ENCODE measurements at places on chromosomes 12 and 14.

- no peak for DNase-seq
These were observed 229.2 kb downstream of the EMP1 start for GRCh38 chr12:13425766-13426165.

GRCh38 chr14:91454155-91454554, 36.5 kb upstream of the CCDC88C start:
- no peak for DNase-seq

GRCh38 chr12:92955997-92956663, 27.0 kb upstream of the EEA1 start:
- no peak for DNase-seq

DNA sequence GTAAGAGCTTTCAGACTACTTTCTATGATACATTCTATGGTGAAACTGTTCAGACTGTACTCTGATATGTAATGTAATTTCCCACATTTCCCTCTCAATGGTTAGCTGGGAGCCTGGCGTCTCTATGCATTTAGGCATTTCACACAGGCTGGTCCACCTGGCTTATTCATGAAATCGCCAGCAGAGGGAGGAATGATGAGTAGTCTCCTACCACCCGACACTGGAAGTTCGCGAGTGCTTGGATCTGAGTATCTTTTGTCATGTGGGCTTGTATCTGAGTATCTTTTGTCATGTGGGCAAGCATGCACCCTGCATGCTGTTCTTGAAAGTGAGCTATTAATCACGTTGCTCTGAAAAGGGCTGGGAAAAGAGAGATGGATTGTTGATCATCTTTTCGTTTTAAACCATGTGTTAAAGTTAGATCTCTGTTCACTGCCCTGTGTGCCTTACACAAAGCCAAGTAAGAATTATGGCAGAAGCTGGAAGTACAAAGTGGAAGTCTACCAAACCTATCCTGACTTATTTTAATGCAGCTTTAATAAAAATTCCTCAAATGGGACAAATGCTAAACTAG, 235.0 kb downstream of the ATP23 start:
- DNase-seq, result no peak

- DNase-seq, result no peak
These were observed 45.7 kb downstream of the WDR20 start for GRCh38 chr14:102185360-102185759.

DNA sequence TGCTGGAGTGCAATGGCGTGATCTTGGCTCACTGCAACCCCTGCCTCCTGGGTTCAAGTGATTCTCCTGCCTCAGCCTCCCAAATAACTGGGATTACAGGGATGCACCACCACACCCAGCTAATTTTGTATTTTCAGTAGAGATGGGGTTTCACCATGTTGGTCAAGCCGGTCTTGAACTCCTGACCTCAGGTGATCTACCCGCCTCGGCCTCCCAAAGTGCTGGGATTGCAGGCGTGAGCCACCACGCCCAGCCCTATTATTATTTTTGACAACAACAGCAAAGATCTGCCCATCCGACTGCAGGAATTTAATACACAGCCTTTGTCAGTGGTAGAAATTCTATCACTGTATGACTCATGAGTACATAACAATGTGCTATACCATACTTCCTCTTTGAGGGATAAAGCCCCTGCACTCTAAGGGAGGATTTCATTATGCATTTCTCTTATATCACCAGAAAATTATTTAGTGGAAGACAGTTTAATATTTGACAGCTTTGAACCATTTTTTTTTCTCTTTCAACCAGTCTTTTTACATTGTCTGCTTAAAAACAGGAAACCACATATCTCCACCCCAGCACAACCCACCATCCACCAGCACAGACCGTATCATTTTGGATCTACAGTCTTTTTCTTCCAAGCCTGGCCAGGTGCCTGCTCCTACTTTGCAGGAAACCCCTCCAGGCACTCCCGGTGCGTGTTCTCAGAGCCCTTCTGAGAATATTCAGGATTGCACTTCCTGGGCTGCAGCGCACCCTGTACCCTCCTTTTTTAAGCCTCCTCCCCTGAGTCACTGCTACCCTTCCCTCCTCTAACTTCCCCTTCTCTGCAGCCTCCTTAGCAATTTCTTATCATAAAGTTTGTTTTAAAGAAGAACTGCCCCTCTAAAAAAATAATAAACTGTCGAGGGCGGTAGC, 594 bp downstream of the ARHGDIB start:
- DNase-seq, result no peak

DNA sequence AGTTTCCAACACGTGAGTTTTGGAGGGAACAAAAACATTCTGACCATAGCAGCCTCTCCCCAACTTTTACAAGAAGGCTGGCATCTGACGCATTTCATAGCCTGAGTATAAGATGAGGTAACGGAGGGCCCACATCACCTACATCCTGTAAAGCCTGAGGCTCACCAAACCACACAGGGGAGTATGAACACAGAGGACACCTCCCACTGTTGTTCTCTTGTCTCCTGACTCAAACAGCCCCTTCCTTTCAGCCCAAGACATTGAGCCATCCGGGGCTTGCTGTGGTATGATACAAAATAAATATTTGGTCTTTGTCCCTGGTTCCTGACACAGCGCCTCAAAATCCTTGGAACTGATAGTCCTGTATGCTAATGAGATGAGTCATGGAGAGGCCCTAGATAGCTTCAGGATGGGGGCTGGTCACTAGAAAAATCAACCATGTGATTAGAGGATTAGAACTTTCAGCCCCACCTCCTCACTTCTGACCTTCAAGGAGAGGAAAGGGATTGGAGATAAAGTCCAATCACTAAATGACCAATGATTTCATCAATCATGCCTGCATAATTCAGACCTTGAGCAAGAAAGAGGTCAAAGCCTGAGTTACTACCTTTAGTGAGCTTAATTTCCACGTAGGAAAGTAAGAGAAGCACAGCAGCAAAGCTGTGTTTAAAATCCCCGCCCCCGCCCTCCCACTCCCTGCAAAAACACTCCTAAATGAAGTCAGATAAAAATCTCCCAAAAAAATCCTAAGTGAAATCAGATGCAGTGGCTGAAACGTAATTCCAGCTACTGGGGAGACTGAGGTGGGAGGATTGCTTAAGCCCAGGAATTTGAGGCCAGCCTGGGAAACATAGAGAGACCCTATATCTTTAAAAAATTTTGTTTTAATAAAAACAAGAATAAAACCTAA, 236.4 kb downstream of the PCNX1 start:
- DNase-seq, result no peak

DNA sequence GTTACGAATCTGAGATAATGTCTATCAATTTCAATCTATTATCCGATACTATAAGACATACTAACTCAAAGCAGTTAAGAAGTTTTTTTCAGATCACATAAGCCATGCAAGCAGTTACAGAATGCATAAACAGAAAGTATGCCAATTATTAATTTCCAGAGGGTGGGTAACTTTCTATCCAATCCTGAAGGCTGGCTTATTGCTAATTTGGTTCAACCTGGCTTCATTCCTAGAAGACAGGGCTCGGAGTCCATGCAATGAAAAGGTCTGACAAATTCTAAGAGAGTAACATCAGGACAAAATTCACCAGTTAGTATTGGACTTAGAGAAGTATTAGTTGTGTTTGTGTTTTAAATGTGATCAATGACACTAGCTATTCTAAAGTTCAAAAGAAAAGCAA, 15.0 kb downstream of the FERMT2 start:
- no peak for DNase-seq

GRCh38 chr12:6330192-6330591, 11.7 kb downstream of the TNFRSF1A start:
- DNase-seq, result no peak

GRCh38 chr12:63843254-63843720, 1.2 kb upstream of the SRGAP1 start:
- DNase-seq, result no peak

DNA sequence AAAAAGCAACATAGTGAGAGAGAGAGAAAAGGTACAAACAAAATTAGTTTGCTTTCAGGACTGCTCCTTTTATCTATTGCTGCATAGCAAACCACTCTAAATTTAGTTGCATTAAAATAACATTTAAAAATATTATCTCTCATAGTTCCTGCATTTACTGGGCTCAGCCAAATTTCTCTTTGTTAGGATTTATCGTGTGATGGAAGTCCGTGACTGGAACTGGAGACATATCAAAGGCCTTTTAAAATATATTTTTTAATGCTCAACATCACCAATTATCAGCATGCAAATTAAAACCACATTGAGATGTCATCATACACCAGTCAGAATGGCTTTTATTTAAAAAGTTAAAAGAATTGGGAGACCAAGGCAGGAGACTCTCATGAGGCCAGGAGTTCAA, 107.6 kb upstream of the SYT1 start:
- no peak for DNase-seq

DNA sequence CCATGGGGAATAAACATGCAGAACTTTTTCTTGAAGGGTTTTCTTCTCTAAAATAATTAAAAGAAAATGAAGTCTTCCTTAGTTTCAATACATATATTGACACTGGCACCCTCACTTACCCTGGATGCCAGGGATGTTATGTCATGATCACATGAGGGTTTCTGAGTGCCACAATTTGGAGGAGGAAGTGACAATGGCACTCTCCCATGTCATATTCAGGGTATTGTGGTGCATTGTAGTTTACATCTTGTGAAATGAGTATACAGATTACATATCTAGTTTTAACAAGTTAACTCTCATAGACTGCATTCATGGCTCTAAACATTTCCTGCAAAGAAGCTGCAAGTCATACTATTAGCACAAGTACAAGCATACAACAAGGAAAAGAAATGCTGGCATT, 37.7 kb downstream of the CCDC177 start:
- no peak for DNase-seq

GRCh38 chr12:123598522-123598921, 3.4 kb upstream of the DDX55 start:
- DNase-seq, result no peak

- no peak for DNase-seq
These were observed 24.5 kb downstream of the MMP17 start for GRCh38 chr12:131852551-131853299.

DNA sequence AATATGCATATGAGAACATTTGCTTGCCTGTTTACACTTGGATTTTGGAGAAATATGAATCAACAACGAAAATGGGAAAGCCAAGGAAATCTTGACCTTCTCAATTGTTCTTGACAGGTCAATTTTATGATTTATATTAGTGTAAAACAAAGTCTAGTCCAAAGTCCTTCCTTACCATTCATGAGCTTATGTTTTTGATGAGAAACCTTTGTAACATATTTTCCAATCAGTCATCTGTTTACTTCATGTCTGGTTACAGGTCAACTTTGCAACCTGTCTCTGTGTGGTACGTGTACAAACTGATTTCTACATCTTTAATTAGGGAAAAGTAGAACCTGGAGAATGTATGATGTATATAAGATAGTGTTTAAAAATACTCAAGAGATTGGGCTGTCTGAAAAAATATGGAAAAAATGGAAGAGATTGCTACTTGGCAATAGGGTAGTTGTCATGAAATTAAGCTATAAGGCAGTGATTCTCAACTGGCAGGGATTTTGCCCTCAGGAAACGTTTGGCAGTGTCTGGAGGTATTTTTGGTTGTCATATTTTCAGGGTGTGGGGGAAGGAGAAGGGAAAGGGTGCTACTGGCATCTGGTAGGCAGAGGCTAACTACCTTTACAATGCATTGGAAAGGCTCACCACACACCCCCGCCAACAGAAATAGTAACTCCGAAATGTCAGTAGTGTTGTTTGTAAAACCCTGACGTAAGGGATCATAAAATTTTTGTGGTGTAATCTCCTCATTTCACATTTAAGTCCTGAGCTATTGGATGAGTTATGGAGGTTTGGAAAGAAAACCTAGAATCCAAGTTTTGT, 110.4 kb upstream of the PTPRB start:
- no peak for DNase-seq

DNA sequence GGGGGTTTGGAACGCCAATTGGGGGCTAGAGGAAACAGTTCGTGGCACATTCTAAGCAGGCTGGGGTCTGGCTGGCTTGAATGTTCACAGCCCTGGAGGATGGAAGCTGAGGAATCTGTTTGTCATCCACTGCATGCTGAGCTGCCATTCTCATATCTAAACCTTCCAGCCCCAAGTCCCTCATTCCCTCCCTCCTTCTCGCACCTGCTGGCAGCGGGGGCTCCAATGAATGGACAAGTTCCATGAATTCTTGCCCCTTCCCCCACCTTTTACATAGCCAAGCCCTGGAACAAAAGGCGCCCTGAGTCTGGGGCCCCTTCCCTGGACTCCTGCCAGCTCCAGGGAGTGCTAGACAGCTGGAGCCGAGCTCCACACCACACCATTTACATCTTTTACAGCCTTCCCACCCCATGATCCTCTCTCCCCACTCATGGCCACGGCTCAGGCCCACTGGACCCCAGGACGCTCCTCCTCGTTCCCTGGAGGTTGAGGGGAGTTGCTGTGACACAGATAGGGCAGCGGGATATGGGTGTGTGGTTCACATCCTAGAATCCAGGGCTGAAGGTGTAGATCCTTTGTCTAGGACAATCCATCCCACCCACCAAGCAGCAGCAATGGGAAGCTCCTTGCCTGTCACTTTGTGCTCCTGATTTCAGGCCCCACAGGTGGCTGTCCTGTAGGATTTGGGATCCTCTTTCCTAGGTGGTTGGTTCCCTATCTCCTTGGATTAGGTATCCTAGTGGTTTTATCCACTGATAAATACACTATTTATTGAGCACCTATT, 21.7 kb upstream of the VRTN start:
- peak; percentile 13 for DNase-seq

- DNase-seq, result no peak
These were observed 270.4 kb upstream of the RTL1 start for GRCh38 chr14:101173698-101174521.

GRCh38 chr12:87847147-87847546, 182.1 kb downstream of the C12orf50 start:
- no peak for DNase-seq

- no peak for DNase-seq
These were observed 26.4 kb upstream of the FAM222A start for GRCh38 chr12:109687250-109687649.

DNA sequence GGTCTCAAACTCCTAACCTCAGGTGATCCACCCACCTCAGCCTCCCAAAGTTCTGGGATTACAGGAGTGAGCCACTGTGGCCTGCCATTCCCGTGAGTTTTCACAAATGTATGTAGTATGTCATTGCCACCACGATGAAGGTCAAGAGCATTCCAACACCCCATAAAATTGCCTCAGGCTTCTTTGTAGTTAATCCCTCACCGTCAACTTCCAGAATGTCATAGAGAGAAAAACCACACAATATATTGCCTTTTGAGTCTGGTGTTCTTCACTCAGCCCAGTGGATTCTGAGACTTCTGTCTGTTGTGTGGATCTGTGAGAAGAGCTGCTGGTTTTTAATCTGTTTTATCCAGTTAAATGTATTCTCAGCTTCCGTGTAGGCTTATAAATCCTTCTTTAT, 12.6 kb upstream of the CFAP251 start:
- no peak for DNase-seq

DNA sequence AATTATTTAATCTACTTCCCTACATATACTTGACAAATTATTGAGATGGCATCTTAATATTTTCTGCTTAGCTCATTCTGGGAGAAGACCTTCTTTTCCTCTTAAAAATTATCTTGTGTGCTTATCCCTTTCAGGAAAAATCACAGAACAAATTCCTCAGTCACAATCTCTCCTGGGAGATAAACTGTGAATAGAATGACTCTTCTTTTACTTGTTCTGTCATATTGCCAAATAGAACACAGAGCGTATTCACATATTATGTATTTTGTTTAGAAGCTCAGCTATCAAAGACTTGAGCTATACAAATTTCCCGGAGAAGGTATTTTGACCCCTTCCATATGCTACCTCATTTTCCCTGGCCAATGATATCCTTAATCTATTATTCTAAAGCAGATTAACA, 146.7 kb downstream of the TMEM117 start:
- DNase-seq, result no peak
